ENCODE measurements at places on chromosomes 2 and 18. TPM values are rescaled to one million over a fixed set of nuclear protein-coding genes. Genes with fewer than 3 reads are reported as not detected.

DNA sequence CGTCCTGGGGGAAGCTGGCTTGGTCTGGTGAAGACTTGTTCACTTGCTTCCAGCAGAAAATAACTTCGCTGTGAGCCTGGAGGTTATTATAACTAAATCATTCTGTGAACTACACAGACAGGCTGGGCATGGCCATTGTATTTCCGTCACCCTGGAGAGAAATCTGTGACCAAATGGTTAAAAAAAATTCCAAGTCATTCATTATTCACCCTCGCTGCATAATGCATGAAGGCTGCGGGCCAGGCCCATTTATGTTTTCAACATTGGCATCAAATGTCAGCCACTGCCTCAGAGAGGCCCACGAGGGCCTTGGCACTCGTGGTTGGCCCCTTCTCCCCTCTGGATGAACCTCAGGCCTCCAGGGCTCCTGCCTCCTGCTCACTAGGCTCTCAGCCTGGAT, 57.7 kb downstream of the RRM2 start:
- no peak for DNase-seq

DNA sequence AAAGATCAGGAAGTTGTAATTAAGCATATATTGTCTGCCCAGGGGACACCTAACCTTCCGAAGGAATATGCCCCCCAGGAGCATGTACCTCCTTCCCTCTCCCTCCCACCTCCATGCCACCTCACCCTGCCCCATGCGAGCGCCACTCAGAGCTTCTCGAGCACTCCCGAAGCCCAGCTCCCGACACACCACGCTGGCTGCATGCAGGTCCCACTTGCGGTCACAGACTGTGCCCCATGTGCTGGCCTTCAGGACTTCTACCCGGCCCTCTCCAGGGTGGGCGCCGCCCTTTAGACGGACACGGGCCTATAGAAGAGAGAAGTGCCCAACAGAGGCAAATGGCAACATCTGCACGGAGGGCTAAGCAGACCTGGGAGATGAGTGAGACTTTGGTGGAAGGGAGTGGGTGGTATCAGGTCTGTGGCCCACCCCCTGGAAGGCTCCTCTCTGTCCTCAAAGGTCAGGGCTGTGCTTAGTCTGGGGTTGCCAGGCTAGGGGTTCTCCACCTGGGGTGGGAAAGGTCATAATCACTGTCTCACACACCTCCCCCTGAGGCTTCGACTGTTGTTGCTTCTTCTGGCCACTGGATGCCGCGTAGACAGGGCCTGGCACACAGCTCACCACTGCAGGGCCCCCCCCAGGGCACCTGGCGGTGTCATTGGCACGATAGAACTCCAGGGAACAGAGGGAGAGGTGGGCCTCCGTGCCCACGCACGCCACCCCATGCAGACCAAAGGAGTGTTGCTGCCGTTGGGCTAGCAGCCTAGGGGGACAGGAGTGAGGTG, 6.6 kb downstream of the HTRA2 start:
- no peak for DNase-seq

GRCh38 chr2:227252831-227253230, 72.2 kb upstream of the MFF start:
- no peak for DNase-seq

GRCh38 chr2:69827796-69828540, 1.5 kb upstream of the GMCL1 start:
- DNase-seq: no peak

GRCh38 chr2:233853883-233854240, 473 bp downstream of the HJURP start:
- no peak for DNase-seq

DNA sequence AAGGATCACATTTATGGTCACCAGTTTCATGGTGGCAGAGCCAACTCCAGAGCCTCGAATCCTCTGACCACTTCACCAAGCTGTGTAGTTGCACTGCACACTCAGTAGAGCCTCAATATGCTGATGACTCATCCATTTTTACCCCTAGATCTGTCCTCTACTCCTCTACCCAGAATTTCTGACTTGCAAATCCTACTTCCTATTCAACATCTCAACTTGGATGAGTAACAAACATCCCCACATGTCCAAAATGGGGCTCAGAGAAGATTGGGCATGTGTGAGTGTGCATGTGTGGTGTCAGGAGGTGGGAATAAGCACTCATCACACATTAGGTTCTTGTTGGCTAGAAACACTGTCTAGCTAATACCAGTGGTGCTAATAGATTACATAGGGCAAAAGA, 57.8 kb upstream of the IGFBP2 start:
- DNase-seq: no peak

DNA sequence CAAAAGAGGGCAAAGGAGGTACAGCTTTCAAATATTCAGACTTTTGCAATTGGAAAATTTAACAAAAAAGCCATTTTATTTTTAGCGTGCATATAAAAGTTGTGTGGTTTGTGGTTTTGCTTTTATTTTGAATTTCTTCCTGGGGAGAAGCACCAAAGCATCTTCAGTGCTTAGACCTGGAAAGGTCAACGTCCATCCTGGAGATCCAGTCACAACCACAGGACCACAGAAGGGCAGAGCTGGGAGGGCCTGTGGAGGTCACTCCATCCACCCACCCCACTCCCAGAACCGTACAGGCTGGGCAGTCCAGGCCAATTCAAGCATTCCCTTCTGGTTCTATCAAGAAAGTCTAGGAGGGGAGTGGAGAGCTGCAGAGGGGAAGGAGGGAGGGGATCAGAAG, 43.8 kb downstream of the MPHOSPH10 start:
- DNase-seq: no peak

DNA sequence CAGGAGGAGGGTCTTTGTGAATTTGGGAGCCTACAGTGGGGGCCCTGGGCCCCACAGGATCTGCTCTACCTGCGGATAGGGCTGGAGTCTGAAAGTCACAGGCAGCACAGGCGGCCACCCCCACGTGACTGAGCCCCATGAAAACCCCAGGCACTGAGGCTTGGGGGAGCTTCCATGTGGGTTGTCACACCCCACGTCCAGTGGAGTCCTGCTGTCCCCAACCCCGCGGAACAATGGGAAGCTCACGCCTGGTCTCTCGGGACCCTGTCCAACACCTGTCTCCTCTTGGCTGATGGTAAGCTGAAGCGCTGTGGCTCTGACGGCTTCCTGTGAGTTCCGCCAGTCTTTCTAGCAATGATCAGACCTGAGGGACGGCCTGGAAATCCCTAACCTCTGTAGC, 85.8 kb downstream of the PTGR3 start:
- DNase-seq: no peak

- no peak for DNase-seq
Measured at GRCh38 chr2:65997961-65998360, 437.0 kb upstream of the MEIS1 start.

DNA sequence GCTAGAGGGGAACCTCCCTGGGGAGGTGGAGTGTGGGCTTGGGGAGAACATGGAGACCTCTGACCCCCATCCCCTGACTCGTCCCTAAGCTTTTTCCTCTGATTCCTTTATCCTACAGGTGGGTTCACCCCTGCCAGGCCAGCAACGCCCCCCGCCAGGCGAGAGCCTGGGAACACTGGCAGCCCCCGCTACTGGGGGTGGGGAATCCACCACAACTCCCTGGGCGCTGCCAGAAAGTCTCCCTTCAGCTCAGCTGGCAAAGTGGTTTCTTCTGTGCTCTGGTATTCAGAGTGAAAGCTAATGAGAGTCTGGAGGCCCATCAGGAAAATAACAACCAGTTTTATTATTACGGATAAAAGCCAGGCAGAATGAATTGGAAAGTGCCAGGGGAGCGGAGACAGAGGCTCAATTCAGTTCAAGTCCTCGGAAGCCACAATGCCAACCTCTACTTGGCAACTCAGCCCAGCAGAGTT, 2.8 kb downstream of the DIPK1C start:
- DNase-seq: no peak

DNA sequence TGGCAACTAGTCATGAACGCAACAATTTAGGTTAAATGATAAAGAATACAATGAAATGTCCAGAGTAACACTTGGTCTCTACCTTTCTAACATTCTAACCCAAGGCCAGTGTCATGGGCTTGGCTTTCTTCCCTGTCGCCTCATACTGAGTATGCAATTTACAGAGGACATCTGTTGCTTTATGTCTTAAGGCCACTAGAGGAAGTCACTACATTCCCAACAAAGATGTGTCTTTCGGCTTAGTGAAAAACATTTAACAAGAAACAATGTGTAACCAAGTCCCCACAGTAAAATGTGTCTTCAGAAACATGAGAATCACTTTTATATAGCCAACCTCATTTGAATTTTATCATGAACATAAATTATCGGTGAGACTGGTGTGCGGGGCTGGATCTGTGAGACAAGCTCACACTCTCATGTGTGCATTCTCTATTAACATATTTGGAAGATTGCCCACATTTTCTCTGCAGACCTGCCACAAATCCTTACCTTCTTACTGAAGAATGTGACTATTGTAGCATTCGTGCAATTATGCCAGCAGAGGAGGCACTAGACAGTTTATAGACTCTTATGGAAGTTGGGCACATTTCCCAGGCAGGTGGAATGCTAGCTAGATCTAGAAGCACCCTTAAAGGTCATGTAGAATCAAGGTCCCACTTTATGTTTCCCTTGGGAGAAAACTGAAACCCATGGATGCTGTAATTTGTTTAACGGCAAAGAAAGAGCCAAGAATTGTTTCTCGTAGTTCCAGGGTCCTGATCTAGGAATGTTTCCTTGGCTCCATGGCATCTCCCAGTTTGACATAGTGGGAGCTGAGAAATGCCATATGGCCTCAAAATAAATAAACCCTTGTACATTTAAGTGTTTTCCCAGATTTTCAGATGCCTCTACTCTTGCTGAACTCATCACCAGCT, 101.8 kb downstream of the CD226 start:
- peak; percentile 29 for DNase-seq

- DNase-seq: no peak
Measured at GRCh38 chr2:86426271-86426670, 14.9 kb upstream of the KDM3A start.

DNA sequence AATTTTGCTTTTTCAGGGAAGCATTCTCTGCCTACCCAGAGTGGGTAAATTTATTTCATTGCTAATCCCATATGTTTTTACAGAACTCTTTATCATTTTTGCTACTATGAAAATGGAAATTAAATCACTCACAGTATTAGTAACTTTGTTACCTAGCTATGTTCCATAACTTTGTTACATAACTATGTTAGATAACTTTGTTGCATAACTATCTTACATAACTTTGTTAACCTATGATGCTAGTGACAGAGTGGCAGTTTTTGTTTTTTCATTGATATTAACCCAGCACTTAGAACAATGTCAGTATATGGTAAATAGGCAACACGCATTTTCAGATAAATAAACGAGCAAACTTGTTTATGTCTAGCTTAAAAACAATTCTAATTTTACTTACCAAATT, 286.6 kb downstream of the LRP1B start:
- no peak for DNase-seq

GRCh38 chr18:70333316-70333715, 44.5 kb downstream of the SOCS6 start:
- no peak for DNase-seq

DNA sequence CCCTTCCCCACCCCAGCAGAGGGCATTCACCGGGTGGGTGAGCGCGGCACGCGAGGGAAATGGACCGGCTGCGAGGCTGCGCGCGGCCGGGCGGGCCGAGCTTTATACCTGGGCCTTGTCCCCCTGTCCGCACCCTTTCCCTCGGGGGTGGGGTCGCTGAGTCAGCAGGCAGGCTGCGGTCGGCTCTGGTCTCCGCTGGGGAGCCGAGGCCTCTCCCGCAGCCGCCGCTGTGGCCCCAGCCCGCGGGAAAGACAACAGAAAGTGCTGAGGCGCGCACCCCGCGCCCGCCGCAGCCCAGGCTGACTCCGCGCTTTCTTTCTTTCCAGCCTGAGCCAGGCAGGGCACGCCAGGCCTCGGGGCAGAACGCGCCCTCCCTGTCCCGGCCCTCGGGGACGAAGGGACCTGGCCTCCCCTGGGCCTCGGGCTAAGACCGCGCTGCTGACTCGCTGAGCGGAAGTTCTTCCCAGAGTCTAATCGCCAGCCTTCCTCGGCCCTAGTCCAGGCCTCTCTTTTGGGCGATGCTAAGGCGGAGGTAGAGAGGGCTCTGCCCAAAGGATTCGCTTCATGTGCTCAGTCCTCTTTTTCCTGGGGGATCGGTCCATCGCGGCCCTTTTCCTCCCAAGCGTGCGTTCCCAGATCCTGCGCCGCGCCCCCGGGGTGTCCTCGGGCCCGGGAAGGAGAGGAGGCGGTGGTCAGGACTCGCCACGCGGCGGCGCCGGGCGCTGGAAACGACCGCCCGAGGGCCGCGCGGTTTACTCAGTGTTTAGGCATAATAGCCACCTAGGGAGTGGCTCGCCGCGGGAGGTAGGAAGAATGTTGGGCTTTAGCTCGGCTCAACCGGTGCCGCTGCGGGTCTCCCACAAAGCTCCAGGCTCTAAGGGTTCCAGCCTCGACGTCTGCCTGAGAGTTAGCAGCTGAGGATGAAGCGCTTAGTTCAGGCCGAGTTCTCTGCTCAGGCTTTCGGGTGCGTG, at the start of gene CRYBA2:
TSS of gene CRYBA2 (minus strand) at position 78 of the 971 bp plus-strand sequence. CDS start 246 bp downstream, outside the sequence.
- DNase-seq: no peak

- peak; percentile 60 for DNase-seq
Measured at GRCh38 chr18:61606068-61606660, 272.9 kb downstream of the CDH20 start.

- no peak for DNase-seq
Measured at GRCh38 chr18:11736656-11737055, 47.6 kb downstream of the GNAL start.

- no peak for DNase-seq
Measured at GRCh38 chr2:199740111-199740428, 110.9 kb downstream of the FTCDNL1 start.

- DNase-seq: no peak
Measured at GRCh38 chr2:167355821-167356220, 467.5 kb downstream of the XIRP2 start.

- DNase-seq: peak; percentile 95
Measured at GRCh38 chr18:13381944-13382365, 163.4 kb downstream of the LDLRAD4 start.

- peak; percentile 25 for DNase-seq
Measured at GRCh38 chr2:138490673-138491494, 10.7 kb upstream of the SPOPL start.

DNA sequence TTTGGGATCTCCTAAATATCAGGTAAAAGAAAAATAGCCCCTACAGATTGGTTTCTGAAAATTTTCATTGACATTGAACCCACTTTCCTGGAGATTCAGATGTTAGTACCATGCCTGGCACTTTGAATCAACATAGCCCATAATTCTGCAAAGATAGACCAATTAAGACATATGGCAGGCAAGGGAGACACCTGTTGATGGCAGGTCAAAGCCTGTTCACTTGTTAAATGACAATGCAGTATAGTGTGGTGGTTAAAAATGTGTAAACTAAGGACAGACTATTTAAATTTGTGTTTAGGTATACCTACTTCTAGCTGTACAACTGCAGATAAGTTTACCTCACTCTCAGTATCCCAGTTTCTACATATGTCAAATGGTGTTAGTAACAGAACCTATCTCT, 178.1 kb upstream of the MMADHC start:
- no peak for DNase-seq

The GYPC gene
- 116 TPM for total RNA-seq

The VSNL1 gene
- 2.3 TPM for total RNA-seq

The LYG2 gene
- not detected for total RNA-seq

The RAB1A gene
- total RNA-seq: 75.6 TPM

The SCN1A gene
- total RNA-seq: 0.04 TPM

The MROH2A gene
- total RNA-seq: not detected

The OSR1 gene
- 11.6 TPM for total RNA-seq

The RIT2 gene
- total RNA-seq: not detected

The CHST9 gene
- 0.27 TPM for total RNA-seq

The ECEL1 gene
- total RNA-seq: 0.31 TPM

The ANKRD44 gene
- 26.3 TPM for total RNA-seq

The LYPD6B gene
- total RNA-seq: not detected

The DIPK1C gene
- 6.1 TPM for total RNA-seq

The DPP10 gene
- 0.27 TPM for total RNA-seq

The REG3A gene
- total RNA-seq: not detected

The TPO gene
- total RNA-seq: 0.18 TPM

Measured in muscle of leg (tissue), 16 donors.